ENCODE measurements at places on chromosomes 3 and 15. TPM values are rescaled to one million over a fixed set of nuclear protein-coding genes. Genes with fewer than 3 reads are reported as not detected.

- DNase-seq, result no peak
These were observed 77.4 kb upstream of the SLC4A7 start for GRCh38 chr3:27561576-27561975.

GRCh38 chr15:74466570-74466969 lies 5.6 kb upstream of the UBL7 start:
- DNase-seq, result no peak

- DNase-seq, result no peak
These were observed 525.5 kb upstream of the MCTP2 start for GRCh38 chr15:93705753-93706455.

DNA sequence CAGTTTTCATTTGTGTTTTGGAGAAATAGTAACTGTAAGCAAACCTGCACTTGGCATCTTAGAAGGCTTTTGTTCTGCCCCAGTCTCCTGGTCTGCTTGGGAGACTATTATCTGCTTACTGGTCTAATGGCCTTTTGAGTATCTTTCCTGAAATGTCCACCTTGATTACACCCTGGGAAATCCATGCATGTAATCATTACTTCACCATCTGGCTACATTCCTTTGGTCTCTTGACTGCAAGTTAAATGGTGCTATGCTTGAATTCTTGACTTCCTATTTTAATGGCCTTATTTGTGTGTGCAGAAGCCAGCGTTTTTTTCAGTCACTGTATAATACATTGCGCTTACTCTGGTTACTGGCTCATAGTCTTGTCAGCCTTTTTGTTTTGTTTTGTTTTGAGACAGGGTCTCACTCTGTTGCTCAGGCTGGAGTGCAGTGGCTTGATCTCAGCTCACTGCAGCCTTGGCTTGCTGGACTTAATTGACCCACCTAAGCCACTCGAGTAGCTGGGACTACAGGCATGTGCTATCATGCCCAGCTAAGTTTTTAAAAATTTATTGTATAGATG lies 30.0 kb downstream of the CHD2 start:
- no peak for DNase-seq

- no peak for DNase-seq
These were observed 113.8 kb upstream of the TGFBR2 start for GRCh38 chr3:30492322-30493192.

GRCh38 chr3:171163101-171164066 lies 136.9 kb upstream of the SLC2A2 start:
- DNase-seq, result no peak

DNA sequence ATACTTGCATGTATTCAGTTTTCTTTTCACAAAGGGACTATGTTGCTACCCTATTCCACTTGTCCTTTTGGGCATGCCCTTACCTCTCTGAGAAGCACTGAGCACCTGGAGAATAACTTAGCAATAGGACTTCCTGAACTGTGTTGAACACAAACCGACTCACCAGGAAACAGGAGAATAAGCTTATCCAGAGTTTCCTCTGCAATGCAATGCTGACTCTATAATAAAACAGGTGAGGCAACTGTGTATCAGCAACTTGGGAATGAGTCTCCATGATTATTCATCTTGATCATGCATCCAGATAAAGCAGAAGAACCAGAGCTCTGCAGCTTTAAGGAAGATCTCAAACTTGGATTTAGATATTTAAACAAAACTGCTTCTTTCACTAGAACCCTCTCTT lies 806.5 kb downstream of the IGSF11 start:
- DNase-seq, result no peak

DNA sequence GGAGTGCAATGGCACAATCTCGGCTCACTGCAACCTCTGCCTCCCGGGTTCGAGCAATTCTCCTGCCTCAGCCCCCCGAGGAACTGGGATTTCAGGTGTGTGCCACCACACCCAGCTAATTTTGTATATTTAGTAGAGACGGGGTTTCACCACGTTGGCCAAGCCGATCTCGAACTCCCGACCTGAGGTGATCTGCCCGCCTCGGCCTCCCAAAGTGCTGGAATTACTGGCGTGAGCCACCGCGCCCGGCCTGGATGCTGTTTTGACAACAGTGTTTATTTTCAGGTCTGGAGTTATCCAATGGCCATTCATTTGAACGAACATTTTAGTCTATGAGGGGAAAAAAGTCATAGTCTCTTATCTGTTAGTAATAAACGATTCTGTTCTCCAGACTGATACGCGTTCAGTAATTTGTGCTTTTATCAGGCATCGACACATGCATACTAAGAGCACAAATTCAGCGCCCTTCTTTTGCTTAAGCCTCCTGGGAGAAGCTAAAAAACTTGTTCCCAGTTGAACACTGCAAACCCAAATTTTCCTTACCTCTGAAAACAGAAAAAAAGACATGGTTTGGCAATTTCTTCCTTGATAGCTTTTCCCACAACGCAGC lies 1.3 kb downstream of the B3GALNT1 start:
- no peak for DNase-seq

The GOLGA6L7 gene
- polyA plus RNA-seq, result 1.1 TPM

The RHOV gene
- polyA plus RNA-seq, result 2.3 TPM

The CCNDBP1 gene
- polyA plus RNA-seq, result 55.8 TPM

The CLDN18 gene
- polyA plus RNA-seq, result 0.84 TPM

The IGSF10 gene
- 1.5 TPM for polyA plus RNA-seq
